ENCODE measurements at places on chromosomes 11 and 22.
A peak's percentile ranks its signal among the peaks of the same experiment; 100 is the strongest.

DNA sequence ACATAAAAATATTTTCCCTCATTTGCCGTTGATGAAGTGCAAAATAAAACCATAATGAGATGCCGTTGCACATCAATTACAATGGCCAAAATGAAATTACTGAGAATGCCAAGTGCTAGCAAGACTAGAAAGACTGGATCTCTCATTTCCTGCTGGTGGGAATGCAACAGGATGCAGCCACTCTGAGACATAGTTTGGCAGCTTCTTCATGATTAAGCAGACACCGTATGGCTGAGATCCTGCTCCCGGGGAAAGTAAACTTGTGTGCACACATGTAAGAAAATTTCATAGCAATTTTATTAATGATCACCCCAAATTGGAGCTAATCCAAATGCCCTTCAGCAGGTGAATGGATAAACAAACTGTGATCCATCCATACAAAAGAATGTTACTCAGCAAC lies 1013.2 kb downstream of the TBC1D22A start:
- no peak for DNase-seq

DNA sequence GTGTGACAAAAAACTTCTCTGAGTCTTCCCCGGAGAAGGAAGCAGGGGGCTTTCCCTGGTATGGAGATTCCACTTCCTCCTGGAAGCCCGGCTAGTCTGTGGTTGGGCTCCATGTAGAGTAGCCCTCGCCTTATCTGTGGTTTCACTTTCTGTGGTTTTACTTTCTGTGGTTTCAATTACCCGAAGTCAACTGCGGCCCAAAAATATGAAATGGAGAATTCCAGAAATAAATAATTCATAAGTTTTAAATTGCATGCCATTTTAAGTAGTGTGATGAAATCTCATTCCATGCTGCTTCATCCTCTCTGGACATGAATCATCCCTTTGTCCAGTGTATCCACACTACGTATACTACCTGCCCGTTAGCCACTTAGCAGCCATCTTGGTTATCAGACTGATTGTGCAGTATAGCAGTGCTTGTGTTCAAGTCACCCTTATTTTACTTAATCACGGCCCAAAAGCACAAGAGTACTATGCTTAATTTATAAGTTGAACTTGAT lies 275.0 kb upstream of the SESN3 start:
- no peak for DNase-seq

DNA sequence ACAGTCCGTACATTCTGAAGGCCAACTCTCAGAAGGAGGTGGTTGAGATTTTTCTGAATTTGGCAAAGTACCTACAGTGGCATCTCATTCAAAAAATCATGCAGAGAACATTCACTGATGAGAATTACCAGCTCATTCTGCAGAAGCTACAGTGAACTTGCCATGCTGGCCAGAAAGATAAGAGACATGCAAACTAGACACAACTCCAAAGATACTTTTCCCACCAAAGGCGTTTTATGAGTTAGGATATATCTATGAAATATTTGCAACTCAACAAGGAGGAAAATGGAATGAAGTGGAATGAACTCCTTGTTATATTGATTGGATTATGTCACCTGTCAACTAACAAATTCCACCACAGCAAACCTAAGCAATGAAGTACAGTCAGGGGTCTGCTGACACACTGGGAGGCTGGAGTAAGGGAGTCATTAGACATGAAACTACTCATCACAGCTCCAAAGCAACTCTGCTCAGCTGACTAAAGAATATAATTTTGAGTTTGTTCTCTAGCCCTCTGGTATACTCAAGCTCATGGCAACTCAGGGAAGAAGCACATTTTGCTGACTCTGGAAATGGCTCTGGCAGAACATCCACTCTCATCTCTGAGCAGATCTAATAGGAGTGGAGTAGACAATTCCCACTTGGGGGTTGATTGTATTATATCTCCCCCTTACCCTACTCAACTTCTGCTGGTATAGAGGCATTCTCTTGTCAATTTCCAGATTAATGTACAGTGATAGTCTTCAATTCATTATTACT lies 22.9 kb downstream of the MAML2 start:
- DNase-seq: no peak

GRCh38 chr11:11413776-11414175 lies 60.7 kb upstream of the CSNK2A3 start:
- DNase-seq: no peak

GRCh38 chr22:48943567-48944432 lies 883.9 kb downstream of the BRD1 start:
- peak; percentile 70 for DNase-seq

- no peak for DNase-seq
Observed at GRCh38 chr11:91955206-91955605, 269.4 kb upstream of the FAT3 start.

- no peak for DNase-seq
Observed at GRCh38 chr11:118885319-118885718, 1.6 kb downstream of the CXCR5 start.

GRCh38 chr11:18536209-18536608 lies 9.5 kb upstream of the TSG101 start:
- DNase-seq: no peak

GRCh38 chr11:9142732-9143131 lies 51.3 kb upstream of the SCUBE2 start:
- DNase-seq: no peak

DNA sequence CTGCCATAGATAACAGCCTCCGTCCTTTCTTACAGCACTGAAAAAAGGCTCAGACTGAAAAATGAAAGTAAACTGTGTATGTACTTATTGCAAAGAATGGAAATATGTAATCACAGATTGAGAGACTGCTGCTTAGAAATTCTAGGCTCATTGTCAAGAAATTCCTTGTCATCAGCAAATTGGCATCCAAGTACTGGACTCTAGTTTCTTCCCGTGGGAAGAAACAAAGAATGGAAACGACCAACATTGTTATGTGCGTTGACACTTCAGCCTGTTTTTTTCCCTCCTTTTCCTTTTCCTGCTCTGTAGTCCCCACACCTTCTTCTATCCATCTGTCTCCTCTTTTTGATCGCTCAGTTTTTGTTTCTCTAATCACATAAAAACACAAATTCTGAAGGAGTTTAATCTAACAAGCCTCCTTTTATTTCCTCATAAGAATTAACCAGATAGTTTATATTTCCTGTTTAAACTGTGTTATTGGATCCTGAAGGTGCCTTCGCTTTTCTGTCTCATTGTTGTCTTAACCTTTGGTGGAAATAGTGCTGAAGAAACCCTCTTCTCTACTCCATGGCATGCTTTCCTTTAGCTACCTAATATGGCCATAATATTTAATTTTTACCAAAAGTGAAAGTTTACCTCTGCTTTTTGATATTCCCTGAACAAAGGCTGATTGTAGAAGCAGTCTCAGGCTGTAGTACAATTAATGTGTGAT lies 20.0 kb upstream of the CASP12 start:
- no peak for DNase-seq

DNA sequence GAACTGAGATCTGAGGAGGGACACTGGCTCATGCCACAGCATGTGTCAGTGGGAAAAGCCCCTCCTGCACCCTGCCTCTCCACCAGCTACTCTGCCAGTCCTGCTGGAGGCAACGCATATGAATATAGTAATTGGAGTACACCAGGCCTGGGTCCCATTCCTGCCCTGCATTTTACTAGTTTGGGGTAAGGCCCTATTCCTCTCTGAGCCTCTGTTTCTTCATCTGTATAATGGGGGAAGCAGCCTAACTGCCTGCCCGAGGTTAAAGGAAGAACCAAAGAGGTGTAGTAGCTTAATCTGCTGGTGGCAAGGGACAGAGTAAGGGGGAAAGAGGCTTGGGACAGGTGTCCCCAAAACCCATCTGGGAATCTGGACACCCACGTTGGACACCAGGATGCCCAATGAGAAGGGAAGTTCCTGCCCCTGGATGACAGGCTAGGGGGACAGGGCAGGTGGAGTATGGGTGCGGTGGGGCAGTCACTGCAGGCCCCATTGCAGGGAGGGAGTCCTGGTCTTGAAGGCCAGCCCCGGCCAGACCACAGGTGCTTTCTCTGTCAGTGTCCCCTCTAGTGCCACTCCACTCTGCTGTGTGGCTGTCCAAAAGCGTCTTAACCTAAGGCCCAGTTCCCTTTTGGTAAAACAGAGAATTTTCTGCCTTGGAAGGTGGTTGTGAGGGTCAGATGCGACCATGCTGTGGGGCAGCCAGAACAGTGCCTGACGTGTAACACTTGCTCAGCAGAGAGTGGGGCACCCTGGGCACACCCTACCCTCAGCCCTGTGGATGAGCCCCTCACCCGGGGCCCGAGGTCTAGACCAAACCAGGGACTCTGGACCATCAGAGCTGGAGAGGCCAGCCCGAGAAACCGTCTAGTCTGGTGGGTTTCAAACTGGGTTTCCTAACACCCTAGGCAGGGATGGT lies 11.5 kb downstream of the TSKU start:
- DNase-seq: peak; percentile 51

- no peak for DNase-seq
Observed at GRCh38 chr11:21948876-21949275, 244.0 kb upstream of the ANO5 start.
